Activated T-helper 1 cell treated with anti-CD3 and anti-CD28 coated beads, Interleukin-2, amount 50 U/mL, for 16 hours (primary cell): ENCODE measurements at places on chromosomes 16 and 17.
A peak's percentile ranks its signal among the peaks of the same experiment; 100 is the strongest.

- no peak for DNase-seq
Observed at GRCh38 chr16:74026373-74027281, 270.0 kb upstream of the PSMD7 start.

DNA sequence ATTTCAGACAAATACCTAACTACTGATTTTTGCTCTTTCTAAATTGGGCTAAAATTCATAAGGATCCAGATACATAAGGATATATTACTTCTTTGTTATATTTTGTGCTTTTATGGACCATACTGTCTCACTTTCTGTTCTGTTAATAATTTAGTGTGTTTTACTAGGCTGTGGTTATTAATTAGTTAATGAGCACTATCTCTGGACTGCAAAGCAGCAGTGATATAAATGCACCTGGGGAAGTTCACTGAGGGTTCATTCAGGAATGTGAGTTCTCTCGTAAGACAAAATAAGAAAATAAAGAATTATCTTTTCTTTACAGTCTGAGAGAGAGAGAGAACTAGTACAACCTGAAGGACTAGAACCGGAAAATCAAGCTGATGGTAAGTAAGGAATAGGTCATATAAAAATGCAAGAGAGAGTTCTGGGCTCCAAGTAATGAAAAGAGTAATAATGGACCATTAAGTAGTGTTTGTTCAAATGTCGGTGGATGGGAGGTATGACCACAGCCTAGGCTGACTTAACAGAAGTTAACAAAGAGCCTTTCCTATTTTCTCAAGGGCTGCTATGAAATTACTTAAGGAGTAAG, 55.6 kb downstream of the IKZF3 start:
- no peak for DNase-seq

DNA sequence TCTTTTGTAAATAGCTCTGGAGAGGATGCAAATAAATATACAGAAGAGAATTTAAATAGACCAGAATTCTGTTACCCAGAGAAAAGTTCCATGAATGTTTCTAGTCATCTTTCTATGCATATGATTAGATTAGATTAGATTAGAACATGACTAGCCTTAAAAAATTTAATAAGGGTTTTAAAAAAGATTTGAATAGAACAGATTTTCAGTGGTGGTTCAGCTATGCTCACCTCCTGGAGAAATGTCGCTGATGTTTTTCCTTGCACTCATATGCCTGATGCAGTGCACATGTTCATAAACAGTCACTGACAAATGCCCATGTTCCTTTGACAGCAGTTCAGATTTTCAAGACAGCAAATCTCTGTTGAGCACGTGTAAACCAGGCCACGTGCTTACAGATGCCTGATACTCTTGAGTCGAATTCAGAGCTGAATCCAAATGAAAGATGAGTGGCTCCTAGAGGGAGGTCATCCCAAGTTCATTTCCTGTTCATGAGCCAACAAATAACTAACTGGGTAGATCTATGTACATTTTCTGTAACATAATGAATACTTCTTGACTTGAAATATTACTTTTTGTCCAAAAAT, 19.9 kb upstream of the RAB11FIP4 start:
- no peak for DNase-seq

DNA sequence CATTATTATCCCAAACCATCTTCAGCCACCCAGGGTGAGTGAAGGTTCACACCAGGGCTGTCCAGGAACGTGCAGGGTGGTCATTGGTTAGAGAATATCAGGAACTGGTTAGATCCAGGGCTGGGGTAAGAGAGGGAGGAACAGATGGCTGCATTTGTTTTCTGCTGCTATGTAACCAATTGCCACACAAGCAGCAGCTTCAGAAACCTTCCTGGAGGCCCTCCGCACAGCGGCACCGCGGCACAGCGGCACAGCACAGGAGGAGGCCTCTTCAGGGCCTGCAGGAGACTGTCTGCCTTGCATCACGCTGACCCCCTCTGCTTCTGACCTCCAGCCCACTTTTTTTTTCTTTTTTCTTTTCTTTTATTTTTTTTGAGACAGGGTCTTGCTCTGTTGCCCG, 86.1 kb downstream of the KCNJ12 start:
- DNase-seq = no peak

DNA sequence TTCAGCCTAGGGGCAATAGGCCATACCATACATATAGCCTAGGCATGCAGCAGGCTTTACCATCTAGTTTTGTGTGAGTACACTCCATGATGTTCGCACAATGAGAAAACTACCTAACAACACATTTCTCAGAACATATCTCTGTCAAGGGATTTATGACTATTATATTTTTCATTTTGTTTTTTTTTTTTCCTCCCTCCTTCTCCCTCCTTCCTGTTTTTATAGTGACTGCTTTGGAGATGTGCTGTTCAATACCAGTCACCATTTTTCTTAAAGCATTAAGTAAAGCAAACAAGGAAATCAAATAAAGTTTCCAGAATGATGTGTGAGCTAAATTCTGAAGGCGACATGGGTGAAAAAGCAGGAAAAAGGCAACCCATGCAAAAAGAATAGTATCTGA, 194.6 kb downstream of the STX8 start:
- no peak for DNase-seq

DNA sequence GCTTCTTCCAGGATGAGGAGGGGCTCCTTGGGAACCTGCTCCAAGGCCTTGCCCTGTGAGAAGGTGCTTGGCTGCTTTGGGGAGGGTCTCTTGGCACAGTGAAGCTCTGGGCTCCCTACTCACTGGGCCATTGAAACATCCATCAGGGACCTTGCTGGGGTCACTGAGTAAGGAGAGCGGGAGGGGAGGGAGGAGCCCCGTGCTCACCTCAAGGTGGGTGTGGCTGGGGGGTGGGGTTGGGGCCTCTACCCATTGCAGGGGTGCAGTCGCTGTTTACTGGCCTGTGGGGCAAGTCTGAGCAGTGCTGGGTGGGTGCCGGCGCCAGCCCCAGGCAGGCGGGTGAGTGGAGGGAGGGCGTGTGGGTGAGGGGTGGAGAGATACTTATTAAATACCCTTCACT, 9.9 kb downstream of the TNS4 start:
- no peak for DNase-seq

GRCh38 chr16:10122546-10122945, 59.7 kb downstream of the GRIN2A start:
- DNase-seq = no peak

GRCh38 chr17:1229349-1229899, 40.8 kb upstream of the BHLHA9 start:
- DNase-seq = peak; percentile 25

GRCh38 chr16:58850678-58851020, 116.5 kb upstream of the GOT2 start:
- DNase-seq = no peak

DNA sequence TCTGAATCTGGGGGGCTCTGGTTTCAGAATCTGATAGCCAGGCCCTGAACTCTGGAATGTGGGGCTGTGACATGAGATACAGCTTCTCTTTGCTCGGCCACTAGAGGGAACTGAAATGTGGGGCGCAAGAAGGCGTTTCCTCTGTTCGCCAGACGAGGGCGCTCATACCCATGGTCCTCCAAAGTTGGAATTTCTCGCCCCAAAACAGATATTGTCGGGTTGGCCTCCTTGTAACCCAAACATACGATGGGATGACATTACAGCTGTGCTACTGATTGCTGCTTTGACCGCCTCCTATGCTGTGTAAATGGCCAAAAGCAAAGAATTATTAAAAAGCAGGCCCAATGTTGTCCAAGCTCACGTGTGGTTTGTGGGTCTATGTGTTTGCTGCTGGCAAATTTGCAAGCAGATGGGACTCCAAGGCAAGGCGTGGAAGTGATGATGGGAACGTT, 13.1 kb upstream of the MSI2 start:
- DNase-seq = peak; percentile 62

DNA sequence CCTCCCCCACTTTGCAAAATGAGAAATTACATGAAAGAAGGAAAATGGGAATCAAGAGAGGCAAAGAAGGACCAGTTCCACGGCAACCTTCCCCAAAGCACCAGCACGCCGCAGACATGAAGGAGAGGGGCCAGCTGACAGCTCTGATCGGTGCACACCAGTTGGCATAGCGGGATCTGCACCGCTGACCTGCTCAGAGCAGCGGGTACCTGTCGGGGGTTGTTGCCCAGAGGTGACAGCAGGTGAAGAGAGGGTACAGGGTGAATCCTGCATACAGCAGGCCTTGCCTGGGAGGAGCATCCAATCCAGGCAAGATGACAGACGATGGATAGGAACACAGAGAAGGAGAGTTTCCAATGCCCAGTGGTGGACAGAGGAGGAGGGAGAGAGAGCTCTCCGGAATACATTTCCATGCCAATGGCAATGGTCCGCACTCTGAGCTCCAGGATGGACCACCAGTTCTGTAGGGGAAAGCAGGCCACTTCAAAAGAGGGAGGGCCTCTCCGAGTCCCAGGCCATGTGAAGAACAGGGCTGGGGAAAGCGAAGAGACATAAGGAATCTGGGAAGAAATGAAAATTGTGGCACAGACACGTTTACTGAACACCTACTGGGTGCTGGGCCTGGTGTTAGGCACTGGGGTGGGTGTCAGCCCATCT, 24.0 kb downstream of the CEP295NL start:
- no peak for DNase-seq

- no peak for DNase-seq
Observed at GRCh38 chr17:72900654-72900971, 191.9 kb downstream of the SLC39A11 start.

GRCh38 chr16:59053911-59054310, 319.8 kb upstream of the GOT2 start:
- DNase-seq = no peak

DNA sequence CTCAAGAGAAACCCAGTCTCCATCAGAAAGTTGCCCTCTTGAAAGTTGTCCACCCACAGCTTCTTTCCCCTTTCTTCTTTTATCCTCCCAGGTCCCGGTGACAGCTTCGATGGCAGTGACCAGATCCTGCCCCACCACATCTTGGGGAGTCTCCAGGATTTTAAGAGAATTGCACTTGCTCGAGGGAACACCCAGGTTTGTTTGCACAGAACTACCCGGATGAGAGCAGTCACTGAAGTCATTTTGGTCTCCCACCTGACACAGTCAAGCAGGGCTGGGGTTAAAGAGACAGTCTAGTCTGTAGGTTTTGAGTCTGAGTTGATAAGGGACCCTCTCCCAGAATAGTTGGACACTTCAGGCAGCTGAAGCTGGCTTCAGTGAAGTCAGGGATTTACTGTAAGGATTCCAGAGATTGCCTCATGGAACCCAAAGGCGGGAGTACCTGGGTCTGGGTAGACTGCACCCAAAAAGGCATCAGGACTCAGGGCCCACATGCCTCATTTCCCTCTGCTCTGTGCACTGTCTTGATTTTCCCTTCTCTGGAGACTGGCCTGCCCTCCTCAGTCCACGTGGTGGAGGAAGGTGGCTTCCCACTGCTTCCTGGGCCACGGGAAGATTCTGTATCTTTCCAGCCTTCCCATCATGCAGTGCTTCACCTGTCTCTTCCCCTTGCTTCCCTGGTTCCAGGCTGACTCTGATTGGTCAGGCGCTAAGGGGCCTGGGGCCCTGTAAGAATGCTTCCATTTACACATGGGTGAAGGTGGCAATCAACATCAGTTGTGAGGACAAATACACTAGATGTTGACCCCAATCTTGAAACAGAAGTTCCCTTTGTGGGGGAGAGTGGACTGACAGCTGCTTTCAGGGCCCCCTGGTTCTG, 9.5 kb downstream of the MYCBPAP start:
- DNase-seq = no peak

DNA sequence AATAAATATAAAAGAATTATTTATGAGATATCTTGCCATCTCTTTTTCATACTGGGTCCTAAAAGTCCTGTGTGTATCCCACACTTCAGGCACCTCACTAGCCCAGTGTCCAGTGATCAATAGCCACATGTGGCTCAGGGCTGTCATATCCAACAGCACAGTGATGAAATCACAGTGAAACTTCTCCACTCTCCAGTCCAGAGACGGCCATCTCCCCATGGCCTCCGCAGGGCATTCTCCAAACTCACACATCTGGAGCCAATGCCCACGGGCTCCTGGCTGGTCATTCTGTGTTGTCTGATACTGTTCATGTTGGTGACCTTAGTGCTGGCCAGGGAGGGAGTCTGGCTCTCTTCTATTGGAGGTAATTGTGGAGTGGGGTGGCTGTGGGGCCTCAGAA, 125.2 kb upstream of the SDK2 start:
- DNase-seq = no peak

DNA sequence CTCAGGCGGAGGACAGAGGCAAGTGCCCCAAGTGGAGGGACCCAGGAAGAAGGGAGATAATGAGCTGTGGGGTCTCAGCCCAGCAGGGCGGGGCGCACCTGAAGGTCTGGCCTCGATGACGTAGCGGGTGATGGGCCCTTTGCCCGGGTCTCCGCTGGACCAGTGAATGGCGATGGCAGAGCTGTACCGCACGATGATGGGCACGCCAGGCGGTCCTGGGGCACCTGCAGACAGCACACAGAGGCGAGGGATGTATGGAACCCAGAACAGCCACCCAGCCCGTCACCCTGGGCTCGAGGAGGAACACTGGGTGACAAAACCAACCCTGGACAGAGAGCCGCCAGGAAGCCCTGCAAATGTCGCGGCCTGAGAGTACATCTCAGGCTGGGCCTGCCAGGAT, 46.2 kb upstream of the CDC42EP4 start:
- DNase-seq = no peak

- DNase-seq = no peak
Observed at GRCh38 chr17:69331756-69332155, 4.8 kb upstream of the ABCA5 start.

DNA sequence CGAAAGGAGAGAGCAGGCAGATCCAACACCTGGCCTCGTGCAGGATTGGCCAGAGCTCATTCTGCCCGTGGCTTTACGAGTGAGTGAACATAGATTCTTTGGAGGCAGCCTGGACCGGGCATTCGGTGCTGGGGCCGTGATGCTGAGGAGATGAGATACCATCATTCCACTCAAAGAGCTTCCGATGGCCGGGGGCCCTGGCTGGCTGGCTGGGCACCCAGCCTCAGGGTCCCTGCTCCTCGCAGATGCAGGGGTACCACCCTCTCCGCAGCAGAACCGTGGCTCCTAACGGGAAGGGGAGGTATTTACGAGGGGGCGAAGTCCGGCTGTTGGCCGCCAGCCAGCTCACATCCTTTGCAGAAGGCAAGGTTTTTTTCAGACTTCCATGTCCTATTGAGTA, 66.1 kb upstream of the FOXF1 start:
- no peak for DNase-seq

DNA sequence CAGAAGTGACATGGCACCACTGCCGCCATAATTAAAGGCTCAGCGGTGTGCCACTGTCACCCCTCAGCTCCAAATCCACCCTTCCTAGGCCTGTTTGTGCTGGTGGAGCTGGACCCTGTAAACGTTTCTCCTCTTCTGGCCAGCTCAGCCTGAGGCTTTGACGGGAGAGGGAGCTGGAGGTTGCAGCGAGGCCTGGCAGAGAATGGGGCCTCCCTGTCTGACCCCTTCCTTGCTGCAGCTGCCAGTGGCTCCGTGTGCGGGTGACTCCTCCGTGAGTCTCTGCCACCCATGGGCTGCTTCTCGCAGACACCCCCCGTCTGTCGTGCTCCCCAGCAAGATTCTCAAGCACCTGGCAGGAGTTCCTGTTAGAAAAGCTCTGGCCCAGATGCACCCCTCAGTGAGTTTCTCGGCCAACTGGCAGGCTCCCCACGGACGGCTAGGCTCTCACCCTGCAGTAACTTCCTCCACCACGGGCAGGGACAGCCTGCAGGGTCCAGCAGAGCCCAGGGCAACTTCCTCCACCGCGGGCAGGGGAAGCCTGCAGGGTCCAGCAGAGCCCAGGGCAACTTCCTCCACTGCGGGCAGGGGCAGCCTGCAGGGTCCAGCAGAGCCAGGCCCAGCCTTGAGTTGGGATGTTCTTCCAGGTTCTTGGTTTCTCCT, 4.7 kb upstream of the CHMP6 start:
- no peak for DNase-seq

GRCh38 chr17:45316434-45317110, at the start of gene MAP3K14:
Gene MAP3K14 (minus strand): TSS chr17:45317020. CDS start chr17:45290745, 26,275 bp downstream.
- peak; percentile 34 for DNase-seq
